ENCODE measurements at places on chromosomes 16 and 17.

DNA sequence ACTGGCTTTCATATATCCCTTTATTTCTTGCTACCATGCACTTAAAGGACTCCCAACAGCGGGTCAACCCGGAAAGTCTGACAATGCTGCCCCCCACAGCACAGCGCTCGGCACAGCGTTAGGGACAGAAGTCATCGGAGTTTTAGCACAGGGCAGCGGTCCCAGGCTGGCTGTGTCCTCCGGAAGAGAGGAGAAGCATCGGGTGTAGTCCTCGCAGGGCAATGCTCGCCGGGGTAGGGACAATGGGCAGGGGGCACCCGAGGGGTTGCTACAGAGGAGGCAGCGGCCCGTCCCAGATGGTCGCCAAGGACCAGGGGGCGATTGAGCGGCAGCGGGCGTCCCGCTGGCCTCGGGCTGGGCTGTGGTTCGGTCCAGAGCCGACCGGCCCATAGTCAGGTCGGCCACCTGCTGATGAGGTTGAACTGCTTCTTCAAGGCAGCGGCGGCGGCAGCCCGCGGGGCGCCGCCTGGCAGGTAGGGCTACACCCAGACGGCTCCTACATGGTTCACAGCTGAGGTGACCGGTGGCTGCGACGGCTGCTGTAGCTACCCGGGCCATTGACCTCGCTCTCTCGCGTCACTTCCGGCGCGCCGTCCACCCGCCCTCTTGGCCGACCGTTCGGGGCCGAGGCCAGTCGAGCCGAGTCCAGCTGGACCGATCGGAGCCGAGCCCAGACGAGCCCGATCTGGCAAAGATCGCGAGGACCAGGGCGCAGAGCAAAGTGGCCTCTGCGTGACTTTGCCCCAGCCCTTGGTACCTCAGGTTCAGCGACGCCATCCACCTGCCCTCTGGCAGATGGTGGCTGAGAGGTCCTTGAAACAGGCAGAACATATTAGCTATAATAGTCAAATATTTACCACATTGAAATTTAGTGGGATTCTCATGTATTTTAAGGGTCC lies 4.7 kb upstream of the LCMT1 start:
- peak; percentile 89 for DNase-seq

GRCh38 chr17:55612691-55613141 lies 101.5 kb upstream of the SMIM36 start:
- DNase-seq, result no peak

DNA sequence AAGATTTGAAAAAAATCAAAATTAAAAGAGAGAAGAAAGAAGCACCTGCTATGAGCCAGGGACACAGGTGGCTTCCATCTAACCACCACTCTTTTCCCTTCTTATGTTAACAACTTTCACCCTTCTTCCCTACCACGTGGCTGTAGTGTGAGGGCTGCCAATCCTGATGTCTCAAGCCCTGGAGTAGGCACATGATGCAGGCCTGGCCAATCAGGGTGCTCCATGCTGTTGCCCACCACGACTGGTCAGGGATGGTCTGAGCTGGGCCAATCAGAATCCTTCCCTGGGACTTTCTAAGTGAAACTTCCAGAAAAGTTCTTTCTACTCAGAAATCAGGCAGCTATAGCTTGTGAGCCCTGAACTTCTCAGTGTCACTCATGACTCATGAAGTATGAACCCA lies 140.7 kb downstream of the SDK2 start:
- DNase-seq, result no peak

DNA sequence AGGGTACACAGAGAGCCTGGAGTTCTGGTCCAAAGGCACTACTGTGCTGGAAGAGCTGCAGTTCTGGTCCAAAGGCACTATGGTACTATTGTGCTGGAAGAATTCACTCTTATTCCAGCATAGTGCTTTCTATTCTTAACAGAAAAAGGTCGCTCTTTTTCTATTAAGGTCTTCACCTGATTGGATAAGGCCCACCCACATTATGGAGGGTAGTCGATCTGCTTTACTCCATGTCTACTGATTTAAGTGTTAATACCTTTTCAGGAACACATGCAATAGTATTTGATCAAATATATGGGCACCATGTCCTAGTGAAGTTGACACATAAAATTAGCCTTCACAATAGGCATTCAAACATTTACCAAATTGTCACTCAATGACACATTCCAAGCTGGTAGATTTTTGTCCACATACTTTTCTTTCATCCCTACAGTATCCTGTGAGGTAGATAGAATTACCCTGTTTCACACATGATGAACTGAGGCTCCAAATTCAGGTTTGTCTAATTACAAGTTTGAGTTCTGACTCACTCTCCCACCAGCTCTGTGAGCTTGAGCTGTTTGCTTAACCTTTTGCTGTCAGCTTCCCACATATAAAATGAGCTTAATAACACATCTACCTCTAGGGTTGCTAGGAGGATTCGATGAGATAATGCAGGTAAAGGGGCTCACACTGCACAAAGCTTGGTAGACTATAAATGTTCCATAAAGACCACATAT lies 129.9 kb downstream of the AIPL1 start:
- DNase-seq, result no peak

DNA sequence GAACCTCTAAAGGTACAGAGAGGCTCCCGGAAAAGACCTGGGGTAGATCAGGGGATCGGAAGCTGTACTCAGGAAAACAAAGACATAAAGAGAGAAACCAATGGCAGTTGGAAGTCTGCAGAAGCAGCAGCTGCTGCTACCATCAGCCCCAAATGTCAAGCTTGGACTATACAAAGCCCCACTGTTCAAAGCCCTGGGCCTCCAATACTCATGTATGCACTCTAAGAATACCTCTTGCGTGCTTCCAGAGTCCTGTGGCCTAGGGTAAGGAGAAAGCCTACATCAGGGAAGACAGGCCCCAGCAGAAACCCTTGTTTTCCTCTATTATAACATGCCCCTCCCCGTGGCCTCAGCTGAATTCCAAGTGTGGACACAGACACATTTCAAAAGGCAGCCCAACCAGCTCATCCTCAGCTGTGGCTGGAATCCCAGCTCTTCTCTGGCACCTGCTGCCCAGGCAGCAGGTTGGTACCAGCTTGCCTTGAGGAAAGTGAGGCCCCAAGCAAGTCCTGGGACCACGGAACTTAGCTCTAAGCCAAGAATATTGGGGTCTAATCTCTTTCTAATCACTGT lies 19.3 kb upstream of the MTMR4 start:
- no peak for DNase-seq

DNA sequence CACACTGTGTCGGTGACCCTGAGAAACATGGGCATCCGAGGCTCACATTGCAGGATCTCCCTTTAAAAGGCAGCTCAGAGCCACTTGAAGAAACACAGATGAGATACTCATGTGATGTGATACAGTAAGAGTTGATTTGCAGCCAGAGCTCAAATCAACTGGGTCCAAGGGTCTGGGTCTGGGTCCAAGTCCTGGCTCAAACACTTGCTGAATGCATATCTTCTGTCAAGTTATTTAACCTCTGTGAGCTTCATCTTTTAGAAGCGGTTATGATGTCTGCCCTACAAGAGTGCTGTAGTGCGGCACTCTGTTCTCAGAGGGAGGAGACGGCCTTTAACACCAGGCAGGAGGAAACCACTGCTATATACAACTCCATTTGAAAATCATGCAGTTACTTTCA lies 6.4 kb downstream of the KRT38 start:
- DNase-seq, result no peak

- no peak for DNase-seq
Measured at GRCh38 chr16:81779536-81780320, 637 bp downstream of the PLCG2 start.

DNA sequence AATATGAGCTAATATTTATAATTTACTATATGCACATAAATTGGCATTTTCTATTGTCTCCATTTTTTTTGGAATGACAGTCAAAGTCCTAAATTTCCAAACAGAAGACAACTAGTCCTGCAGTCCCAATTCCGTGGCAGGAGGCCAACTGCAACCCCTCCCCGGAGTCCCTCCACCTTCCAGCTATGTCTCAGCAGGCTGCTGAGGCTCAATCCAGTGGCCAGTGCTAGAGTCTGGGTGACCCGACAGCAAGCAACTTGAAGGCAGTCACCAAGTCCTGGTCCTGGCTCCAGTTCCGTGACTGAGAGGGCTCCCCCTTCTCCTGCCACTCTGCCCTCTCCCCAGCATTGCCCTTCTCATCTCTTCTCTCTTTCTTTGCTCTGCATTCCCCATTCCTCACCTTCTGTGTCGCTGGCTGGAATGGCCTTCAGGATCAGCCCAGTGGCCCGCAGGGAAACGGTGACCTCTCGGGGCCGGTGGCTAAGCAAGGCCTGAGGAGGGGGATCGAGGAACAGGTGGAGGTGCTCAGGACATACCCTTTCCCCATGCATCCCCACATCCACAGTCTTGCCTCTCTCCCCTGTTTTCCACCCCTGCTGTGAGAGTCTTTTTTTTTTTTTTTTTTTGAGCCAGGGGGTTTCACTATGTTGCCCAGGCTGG lies 22.4 kb upstream of the MFSD6L start:
- DNase-seq, result no peak

DNA sequence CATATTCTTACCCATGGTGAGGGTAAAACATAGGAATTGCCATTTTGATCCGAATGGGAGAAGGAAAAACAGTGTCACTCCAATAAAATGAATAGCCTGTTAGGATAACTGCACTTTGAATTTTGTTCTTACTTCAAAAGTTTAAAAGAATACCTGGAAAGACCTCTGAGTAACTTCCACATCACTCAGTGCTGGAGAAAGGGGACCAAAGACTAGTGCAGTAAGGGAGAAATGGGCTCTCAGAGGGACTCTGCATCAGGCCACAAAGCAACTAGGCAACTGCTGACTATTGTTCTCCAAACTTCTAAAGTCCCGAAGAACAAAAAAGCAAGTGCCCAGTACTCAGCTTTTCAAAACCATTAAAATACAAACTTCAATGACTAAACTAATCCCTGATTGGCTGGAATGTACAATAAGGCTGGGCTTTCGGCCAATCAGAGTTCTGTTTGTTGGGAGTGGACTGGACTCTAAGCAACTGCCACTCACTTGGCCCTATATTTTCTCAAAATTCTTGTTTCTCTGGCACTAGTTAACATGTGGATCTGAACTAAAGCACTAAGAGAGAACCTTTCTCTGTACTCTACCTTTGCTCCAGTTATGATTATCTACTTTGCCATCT lies 6.2 kb downstream of the DNAJC7 start:
- DNase-seq, result no peak

- DNase-seq, result no peak
Measured at GRCh38 chr17:14019186-14019956, 49.9 kb upstream of the COX10 start.

DNA sequence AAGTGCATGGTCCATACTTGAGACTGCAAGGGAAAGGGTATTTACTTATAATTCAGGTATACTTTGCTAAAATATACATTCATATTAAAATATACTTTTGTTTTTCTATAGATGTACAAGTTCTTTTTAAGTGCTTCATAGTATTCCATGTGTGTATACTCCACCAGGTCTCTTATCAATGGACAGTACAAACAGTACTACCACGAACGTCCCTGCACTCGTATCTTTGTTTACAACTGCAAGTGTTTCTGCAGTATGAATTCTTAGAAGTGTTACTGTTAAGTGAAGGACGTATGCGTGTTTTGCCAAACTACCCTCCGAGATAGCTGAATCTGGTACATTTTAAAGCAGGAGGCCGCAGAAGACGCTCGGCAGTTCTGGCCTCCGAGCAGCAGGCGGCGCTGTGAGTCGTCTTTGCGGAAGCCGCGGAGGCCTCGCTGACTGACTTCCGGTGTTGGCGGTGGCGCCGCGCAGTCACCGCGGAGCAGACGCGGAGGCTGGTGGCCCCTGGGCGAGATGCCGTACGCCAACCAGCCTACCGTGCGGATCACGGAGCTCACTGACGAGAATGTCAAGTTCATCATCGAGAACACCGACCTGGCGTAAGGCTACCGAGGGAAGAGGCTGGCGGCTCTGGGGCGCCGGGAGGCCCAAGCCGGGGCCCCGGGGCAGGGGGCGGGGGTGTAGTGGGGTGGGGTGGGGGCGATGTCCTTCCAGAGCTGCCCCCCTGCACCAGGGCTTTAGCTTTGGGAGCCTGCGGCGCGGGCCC lies at the start of gene POLR2C:
Gene POLR2C, plus strand, starts transcription at position 471 of the 769 bp plus-strand sequence. Its CDS starts 46 bp downstream, at position 517.
- DNase-seq, result peak; percentile 93

GRCh38 chr17:13031718-13032350 lies 14.0 kb upstream of the ELAC2 start:
- peak; percentile 68 for DNase-seq

DNA sequence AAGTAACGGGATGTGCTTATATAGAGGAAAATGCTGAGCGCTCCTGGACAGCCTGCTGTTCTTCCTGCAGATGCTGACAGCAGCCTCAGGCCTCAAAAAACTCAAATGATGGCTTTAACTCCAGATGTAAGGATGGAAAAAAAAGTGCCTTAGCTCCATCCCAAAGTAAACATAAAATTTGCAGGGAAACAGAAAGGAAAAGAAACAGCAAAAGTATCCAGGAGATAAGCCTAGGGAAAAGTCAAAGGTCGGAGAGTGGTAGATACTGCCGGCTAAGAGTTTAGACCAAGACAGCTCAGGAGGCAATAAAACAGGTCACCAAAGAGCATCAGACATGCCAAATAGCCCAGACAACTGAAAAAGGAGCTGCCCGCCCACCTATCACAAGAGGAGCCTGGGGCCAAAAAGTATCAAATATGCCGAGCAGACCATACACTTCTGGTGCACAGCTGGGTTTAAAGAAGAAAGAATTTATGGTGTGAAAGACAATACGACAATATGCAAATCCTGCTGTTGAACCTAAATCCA lies 6.9 kb downstream of the KRT31 start:
- no peak for DNase-seq

DNA sequence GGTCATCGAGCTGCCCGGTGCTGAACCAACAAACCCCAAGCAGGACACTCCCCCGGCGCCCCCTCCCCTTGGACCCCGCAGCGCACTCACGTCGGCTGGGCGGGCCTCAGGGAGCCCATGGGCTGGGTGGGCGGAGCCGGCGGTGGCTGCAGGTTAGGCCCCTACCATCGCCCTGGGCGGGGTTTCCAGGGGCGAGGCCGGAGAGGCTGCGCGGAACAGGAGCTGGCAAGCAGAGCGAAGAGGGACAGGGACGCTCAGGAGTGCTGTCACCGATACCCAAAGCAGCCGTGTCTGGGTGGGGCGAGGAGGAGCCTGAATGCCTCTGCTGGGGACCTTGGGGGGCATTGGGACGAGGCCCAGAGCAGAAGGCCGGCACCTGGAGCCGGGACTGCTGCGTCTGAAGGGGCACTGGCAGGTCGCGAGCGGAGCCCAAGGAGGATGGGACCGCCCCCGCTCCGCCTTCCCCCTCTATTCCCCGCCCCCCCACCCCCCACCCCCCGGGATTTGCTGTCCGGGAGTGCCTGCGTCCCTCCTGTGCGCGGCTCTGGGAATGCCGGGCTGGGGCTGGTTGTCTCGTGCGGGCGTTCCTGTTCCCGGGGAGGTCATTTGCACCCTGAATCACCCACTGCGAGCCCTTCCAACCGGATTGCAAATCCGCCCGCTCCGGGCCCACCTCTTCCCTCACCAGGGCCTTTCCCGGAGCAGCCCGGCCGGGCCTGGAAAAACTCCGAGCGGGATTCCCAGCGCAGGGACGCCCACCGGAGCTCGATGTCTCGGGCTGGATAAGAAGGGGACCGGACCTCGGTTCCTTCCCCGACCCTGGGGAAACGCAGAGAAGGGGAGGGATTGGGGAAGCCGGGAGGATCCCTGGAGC lies 902 bp downstream of the ARHGAP27 start:
- DNase-seq, result peak; percentile 86
